ENCODE measurements at places on chromosomes 7 and 10.

- DNase-seq, result no peak
These were observed 353.6 kb downstream of the CALN1 start for GRCh38 chr7:72058579-72058978.

- DNase-seq, result no peak
These were observed 20.1 kb downstream of the P4HA1 start for GRCh38 chr10:73076360-73077183.

DNA sequence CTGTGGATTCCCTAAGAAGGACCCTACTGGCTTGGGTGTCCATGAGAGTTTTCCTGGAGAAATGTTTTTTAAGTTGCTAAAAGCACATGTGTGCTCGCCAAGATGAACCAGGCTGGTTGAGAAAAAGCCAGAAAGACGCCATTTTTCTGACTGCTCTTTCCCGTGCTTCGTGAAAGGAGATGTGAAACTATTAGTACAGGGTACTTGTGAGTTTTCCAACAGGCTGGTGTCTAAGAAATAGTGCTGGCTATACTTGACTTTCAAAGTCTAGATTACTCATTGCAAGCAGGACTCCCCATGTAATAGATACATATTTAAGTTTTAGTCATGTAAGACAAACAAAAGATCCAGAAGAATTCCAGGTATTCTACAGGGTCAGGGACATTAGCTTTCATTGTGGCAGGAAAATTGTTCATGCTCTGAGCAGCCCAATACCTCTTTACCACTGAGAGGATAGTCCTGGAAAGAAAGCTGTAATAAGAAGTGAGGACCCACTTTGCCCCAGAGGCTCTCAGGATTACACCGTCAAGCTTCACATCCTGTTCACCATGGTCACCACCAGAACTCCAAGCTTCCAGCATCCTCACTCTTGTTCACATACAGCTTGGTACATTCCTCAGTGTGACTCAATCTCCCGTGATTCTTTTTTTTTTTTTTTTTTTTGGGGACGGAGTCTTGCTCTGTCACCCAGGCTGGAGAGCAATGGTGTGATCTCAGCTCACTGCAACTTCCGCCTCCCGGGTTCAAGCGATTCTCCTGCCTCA, 43.8 kb upstream of the ICA1 start:
- DNase-seq, result no peak

DNA sequence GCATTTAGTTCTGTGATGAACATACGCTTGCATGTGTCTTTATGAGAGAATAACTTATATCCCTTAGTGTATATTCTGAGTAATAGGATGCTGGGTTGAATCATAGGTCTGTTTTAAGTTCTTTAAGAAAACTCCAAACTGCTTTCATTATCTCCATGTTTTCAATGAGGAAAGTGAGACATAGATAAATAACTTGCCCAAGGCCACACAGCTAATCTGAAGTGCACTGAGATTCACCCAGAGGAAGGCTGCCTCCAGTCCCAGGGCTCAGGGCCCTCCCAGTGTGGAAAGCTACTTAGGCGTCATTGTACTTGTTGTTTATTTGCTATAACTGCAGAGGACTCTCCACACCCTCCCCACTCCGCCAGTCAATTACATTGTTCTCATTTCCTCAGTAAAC, 126.7 kb downstream of the INHBA start:
- no peak for DNase-seq

- no peak for DNase-seq
These were observed 1.2 kb upstream of the PFKFB3 start for GRCh38 chr10:6201516-6201975.

DNA sequence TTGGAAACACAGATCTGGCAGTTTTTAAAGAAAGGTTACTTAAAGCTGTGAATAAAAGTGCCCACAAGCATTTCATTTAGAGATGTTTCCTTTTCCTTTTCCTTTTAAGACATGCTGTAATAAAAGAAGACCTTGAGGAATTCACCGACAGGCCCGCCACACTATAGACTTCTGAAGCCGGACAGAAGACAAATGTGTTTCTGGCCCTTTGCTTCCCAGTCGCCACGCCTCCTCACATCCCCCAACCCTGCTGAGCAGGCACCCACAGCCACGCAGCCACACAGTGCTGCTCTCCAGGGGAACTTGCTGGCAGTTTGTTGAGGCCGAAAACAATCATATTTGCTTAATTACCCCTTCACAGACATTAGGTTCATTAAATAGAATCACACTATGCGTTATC, 83.4 kb downstream of the SLC25A13 start:
- DNase-seq, result no peak

- DNase-seq, result no peak
These were observed 57.5 kb downstream of the KLHDC10 start for GRCh38 chr7:130127821-130128317.

DNA sequence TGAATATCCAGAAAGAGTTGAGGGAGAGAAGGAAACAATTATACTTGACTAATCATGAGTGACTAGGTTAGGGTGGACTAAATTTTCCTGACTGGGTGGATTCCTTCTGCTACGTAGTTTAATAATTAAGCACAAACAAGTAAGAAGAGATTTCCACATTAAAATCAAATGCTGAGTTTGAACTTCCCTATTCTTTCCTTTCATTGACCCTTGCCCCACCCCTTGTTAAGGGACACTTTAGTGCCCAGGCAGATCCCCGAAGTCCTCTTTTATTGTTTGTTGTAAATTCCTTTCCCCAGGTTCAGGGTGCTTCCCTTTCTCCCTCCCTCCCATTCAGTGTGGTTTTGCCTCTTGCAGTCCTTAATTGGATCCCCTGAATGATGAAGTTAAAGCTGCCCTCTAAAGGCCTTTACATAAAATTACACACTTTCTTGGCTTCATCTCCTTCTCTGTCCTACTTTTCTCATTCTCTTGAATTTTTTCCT, 8.8 kb upstream of the SPAM1 start:
- DNase-seq, result no peak

DNA sequence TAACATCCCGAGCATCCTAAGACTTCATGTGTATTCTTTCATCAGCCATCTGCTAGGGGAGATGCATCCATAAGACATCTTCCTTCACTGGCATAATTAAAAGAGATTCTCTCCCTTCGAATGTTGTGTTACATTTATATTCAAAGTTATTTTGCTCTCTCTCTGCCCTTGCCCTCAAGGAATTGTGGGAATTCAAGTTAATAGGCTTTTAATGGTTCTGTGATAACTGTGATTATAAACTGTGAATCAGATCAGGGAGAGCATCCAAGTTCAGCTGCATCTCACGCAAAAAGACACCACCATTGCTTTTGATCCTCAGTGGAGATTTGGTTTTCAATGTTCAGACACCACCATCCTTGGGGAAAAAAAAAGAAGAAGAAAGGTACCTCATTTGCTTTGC, 9.2 kb upstream of the TEX36 start:
- no peak for DNase-seq

DNA sequence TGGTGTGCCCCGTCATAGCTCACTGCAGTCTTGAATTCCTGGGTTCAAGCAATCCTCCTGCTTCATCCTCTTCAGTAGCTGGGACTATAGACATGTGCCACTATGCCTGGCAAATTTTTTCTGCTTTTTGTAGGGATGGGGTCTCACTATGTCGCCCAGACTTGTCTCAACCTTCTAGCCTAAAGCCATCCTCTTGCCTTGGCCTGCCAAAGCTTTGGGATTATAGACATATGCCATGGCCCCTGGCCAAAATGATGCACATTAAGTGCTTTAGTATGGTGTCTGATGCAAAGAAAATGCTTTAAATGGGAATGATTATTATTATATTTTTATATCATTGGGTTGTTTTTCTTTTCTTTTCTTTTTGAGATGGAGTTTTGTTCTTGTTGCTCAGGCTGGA, 33.2 kb upstream of the VCL start:
- DNase-seq, result no peak

DNA sequence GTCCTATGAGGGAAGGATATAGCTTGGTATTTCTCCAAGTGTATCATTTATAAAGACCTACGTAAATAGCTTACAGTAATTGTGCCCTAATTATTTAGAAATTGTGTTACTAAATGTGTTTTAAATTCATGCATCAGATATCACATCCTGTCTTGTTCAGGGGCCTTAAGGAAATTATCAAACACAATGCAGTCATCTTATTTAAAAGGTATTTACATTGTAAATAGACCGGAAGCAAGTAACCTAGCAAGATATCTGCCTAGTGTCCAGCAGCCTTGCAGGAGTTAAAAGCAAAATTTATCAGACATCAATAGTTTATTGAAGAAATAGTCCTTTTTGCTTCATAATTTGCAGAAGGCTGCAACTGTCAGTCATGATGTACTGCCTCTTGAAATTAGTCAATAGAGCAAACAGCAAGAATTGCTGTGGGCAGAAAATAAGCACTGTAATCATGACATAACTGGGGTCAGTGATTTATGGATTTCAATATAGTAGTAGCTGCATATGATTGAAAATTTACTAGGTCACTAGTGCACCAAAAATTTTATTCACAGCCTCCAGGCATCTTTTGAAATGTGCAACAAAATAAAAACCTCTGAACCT, 23.1 kb downstream of the GLRX3 start:
- no peak for DNase-seq

- DNase-seq, result no peak
These were observed 160.7 kb downstream of the ZEB1 start for GRCh38 chr10:31479752-31480151.

DNA sequence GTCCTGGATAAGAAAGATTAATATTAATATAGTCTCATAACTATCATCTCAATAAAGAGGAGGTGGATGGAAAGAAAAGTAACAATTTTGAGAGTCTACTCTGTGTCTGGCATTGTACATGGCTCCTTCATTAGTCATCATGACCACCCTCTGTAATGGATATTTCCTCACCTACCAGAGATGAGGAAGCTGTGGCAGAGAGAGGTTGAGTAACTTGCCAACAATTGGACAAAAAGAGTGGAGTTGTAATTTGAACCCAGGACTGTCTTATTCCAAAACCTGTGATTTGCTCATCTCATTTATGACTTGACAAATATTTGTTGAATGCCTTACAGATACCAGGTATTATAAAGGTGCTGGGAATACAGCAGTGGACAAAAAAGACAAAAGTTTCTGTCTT, 2.1 kb upstream of the IDE start:
- DNase-seq, result no peak

- no peak for DNase-seq
These were observed 67.2 kb downstream of the ADD3 start for GRCh38 chr10:110074758-110075671.

- no peak for DNase-seq
These were observed 51.3 kb downstream of the USP6NL start for GRCh38 chr10:11560076-11560709.

- no peak for DNase-seq
These were observed 3.2 kb downstream of the SFMBT2 start for GRCh38 chr10:7407368-7408290.

DNA sequence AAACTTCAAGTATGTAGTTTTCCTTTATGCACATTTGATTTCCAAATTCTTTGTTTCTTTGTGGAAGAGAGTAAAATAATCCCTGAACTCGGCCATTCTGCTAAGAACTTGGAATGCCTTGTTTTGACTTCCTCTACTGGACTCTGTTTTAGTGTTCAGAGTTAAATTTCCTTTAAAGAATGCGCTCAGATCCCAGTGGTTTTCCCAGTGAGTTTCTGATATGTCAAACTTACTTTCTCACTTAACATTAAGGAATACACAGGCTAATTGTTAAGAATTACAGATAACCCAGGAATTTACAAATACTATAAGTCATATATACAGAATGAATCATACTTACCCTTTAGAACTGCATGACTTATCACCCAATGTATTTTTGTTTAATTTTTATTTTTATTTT, 1067.6 kb upstream of the CELF2 start:
- DNase-seq, result no peak

DNA sequence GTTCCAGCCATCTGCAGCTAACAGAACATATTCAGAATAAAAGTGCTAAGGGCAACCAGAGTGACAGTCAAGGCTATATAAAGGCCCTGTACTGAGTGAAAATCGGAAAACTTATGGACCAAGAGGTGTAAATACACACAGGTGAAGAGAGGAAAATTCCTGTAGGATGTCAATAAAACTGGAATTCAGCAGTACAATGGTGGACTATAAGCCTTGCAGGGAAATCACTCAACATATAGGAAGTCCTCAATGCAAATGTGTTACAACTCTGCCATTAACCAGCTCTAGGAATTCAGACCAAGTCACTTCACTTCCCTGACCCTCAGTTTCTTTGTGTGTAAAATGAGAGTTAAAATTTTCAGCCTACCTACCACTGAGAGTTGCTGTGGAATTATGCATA, 7.7 kb downstream of the USP6NL start:
- no peak for DNase-seq

DNA sequence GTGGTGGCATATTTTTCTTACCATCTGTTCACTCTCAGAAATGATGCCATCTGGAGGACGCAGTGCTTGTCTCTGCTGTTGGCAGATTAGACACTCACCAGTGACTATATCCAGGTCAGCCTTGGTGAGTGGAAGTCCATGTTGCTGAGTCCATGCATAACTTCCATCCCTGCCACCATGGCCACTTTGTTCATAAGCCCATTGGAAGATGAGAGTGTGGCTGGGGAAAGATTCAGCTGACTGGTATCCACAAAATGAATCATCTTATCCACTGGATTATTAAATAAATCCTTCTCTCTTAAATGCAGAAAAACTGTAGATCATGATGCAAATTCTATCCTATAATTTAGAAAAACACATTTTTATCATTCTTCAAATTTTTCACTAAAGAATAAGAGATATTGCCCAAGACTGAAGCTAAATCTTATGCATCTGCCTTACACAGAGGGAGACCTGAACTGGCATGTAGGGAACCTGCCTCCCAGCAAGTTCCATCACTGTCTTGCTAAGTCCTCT, 726.9 kb downstream of the TNS3 start:
- DNase-seq, result no peak

GRCh38 chr10:23695825-23696420, 257.0 kb downstream of the OTUD1 start:
- no peak for DNase-seq

GRCh38 chr7:17598846-17599245, 300.4 kb downstream of the AHR start:
- no peak for DNase-seq

- DNase-seq, result no peak
These were observed 138.9 kb upstream of the LYZL1 start for GRCh38 chr10:29150010-29150409.

DNA sequence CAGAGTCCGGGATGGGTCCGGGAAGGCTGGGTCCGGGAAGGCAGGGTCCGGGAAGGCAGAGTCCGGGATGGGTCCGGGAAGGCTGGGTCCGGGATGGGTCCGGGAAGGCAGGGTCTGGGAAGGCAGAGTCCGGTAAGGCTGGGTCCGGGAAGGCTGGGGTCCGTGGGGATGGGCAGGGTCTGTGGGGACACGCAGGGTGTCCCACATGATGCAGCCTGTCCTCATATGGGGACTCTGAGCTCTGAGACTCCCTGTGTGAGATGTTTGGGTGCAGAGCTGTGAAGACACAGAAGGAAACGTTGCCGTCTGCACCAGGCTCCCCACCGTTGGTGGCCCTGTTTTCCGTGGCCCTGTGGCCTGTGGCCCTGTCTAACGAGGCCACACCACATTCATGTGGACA, 45.7 kb upstream of the ADGRA1 start:
- DNase-seq, result no peak

- no peak for DNase-seq
These were observed 42.7 kb downstream of the ZNF438 start for GRCh38 chr10:30988831-30989435.

Data from NCI-H2227 treated with DMSO at 0.1 percent for 48 hours (cell line).